ENCODE measurements at places on chromosomes 12 and 14.

DNA sequence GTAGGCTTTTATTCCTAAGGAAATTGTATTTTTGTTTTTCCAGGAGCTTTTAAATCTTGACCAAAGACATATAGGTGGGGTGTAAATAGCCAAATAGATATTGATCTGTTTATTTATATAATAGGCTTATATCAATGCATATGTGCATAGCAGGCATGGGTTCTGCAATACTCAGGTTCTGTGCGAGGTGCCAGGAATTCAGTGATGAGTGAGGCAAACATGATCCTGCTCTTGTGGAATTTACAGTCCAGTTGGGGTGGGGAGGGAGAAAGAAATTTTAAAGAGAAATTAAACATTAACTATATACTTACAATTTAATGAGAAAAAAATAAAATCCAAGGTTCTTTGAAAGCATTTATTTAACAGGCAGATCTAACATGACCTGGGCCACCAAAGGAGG is 160.3 kb upstream of the HIF1A start:
- no peak for DNase-seq

DNA sequence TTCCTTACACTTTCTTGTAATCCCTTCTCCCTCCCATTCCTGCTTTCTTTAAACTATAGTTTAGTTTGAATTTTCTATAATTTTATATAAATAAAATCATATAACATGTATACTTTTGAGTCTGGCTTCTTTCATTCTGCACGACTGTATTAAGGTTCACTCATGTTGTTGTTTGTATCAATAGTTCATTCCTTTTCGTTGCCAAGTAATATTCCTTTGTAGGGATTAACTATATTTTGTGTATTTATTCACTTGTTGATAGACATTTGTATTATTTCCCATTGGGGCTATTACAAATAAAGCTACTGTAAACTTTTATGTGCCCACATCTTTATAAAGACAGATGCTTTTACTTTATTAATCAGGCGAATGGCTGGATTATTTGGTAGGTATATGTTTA is 39.4 kb upstream of the TBC1D15 start:
- no peak for DNase-seq

DNA sequence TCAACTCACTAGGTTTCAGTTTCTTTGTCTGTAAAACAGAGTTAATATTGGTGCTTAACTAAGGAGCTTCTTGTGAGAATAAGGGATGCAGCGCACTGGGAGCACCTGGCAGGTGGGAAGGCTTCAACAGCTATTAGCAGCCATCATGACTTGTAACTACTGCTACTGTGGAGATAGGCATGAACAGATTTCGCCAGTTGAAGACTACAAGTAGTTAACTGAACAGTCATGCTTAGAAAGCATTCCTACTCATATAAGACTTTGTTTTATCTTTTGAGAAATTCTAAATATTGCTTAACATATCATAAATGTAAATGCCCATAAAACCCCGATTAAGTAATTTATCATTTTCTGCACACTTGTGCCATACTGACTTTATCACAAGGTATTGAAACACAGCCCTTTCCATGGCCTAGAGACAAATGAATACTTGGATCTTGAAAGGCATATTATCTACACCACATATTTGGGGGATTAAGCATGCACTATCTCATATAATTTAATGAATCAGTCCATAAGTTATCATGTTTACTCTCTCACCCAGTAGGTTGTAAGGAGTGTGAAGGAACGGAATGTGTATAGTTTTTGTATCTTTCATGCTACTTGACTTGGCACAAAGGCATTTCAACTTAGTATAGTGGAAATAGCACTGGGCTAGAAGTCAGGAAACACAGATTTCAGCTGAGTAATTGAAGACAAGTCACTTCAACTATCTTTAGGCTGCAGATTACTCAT is 16.1 kb downstream of the NTN4 start:
- no peak for DNase-seq

DNA sequence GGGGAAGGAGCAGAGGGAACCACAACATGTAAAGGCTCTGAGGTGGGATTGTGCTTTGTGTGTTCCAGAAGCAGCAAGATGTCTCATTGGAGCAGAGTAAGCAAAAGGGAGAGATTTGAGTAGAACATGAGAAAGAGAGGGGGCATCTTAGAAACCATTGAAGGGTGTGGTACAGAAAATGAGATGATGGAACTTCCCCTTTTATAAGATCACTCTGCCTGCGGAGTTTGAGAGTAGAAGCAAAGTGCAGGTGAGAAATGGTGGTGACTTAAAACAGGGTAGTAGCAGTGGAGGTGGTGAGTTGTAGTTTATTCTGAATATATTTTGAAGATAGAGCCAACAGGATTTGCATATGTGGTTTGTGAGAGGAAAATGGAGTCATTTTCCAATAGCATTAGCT is 56.0 kb downstream of the FBXO34 start:
- no peak for DNase-seq

DNA sequence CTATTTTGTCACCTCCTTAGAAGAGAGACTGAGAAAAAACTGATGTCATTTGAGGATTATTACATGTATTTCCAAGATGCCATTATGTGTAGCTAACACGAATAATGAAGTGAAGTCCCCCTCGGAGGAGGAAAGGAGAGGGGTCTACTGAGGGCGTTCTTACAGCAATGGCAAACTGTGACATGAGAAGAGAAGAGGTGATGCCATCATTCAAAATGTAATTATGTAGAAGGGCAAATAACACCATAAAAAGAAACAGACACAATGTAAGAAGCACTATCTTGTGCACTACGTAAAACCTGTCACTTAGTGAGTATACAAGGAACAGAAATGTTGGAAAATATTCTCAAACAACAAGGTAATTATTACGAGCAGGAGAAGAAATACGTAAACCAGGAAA is 126.5 kb downstream of the NELL2 start:
- DNase-seq, result no peak

- no peak for DNase-seq
Measured at GRCh38 chr12:27233814-27234213, 10.3 kb upstream of the STK38L start.

- no peak for DNase-seq
Measured at GRCh38 chr14:75046899-75047298, 4.4 kb downstream of the MLH3 start.

DNA sequence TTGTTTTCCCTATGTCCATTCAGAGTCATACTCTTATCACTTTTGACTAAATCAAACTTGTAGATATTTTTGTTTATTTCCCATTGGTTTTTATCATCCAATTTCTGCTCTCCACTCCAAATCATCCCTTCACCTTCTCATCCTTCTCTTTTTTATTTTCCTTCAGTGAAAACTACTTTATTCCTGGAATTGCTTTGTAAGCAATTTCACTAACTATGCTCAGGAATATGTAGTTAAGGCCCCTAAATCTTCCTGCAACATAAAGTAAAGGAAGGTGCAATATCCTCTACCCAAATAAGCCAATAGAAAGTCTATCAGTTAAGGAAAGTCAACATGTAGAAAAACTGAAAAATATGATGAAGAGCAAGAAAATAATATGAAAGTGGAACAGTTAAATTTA is 308.4 kb downstream of the SEC23A start:
- DNase-seq, result no peak

DNA sequence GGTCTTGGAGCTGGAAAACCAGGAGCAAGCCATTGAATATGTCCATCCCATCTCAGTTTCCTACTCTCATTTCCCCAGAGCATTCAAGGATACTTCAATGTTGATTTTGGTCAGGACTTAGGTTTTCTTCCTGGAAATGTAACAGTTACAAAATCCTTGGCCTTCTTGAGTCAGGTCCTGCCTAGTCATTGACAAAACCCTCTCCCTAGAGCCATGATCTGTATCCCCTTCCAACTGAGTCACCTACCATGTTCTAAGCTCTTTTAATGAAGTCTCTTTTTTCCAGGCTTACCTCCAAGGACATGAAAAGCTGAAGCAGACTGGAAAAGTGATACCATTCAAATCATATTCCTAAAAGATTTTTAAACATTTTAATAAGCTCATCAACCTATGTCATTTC is 549.2 kb downstream of the GALC start:
- DNase-seq, result no peak

GRCh38 chr14:73472185-73473114 is 14.1 kb upstream of the NUMB start:
- DNase-seq, result peak; percentile 56

DNA sequence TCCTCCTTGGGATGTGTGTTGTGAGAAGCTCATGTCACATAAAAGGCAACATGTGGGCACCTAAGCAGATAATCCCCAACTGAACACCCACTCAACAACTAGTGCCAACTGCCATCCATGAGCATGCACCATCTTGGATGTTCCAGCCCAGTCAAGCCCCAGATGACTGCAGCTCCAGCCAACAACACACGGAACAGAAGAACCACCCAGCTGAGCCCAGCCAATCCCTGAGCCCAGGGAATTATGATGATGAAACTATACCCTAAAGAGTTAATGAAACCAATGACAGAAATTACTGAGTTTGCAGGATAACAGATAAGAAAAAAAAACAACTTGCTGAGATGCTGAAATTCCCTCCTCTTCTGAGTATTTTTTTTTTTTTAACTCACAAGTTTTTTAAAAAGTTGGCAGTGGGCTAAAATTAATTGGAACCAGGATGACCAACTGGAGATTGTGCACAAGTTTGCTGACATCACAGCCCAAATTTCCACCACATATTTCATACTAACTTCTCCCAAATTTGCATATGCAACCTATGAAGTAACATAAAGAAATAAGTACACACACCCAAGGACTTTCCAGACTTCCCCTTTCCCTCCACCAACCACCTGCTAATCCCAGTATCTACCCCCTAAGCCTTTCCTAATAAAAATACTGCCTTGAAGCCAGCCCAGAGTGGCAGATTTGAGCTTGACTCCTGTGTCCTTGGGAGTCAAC is 124.5 kb downstream of the KSR2 start:
- no peak for DNase-seq

GRCh38 chr14:49962621-49963020 is 69.7 kb downstream of the ARF6 start:
- DNase-seq, result no peak

DNA sequence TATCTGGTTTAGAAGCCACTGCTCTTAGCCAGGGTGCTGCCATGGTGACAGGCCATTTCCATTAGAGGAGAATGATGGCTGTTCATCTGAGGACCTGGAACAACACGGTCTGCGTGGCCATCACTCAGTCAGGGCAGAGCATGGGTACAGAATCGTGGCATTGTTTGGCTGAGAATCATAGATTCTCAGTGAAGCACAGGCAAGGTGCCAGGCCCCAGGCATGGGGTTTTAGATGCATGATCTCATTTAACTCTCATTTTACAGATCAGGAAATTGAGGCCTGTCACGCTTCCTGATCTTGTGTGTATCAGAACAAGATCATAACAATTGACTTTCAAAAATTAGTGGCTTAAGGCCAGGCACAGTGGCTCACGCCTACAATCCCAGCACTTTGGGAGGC is 26.8 kb upstream of the IRF2BPL start:
- no peak for DNase-seq

GRCh38 chr14:30960216-30960615 is 65.2 kb upstream of the AP4S1 start:
- no peak for DNase-seq

DNA sequence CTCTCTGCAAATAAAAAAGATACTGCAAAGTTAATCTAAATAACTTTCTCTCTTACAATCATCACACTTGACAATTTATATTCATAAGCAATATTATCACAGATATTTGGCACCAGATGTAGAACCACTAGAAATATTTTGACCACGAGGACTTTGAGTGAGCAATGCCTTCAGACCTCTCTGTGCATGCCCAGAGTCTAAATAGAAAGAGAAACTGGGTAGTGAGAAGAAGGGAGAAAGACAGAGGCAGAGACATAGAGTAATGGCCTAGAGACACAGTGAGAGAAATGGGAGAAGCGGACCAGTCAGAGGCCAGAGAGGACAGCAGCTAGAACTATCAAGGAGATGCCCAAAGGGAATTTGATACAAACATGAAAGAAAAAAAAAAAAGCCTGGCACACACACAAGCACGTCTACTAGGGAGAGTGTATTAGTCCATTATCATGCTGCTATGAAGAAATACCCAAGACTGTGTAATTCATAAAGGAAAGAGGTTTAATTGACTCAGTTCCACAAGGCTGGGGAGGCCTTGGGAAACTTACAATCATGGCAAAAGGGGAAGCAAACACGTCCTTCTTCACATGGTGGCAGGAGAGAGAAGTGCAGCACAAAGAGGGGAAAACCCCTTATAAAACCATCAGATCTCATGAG is 41.1 kb downstream of the BMP4 start:
- no peak for DNase-seq

GRCh38 chr14:75427482-75428229 is at the start of gene JDP2:
Gene JDP2 (plus strand): TSS chr14:75428022. CDS start chr14:75437921, 9,899 bp downstream.
- peak; percentile 82 for DNase-seq

- no peak for DNase-seq
Measured at GRCh38 chr12:48687592-48687991, 5.6 kb upstream of the KANSL2 start.

- no peak for DNase-seq
Measured at GRCh38 chr14:45970621-45971020, 681.0 kb downstream of the RPL10L start.

DNA sequence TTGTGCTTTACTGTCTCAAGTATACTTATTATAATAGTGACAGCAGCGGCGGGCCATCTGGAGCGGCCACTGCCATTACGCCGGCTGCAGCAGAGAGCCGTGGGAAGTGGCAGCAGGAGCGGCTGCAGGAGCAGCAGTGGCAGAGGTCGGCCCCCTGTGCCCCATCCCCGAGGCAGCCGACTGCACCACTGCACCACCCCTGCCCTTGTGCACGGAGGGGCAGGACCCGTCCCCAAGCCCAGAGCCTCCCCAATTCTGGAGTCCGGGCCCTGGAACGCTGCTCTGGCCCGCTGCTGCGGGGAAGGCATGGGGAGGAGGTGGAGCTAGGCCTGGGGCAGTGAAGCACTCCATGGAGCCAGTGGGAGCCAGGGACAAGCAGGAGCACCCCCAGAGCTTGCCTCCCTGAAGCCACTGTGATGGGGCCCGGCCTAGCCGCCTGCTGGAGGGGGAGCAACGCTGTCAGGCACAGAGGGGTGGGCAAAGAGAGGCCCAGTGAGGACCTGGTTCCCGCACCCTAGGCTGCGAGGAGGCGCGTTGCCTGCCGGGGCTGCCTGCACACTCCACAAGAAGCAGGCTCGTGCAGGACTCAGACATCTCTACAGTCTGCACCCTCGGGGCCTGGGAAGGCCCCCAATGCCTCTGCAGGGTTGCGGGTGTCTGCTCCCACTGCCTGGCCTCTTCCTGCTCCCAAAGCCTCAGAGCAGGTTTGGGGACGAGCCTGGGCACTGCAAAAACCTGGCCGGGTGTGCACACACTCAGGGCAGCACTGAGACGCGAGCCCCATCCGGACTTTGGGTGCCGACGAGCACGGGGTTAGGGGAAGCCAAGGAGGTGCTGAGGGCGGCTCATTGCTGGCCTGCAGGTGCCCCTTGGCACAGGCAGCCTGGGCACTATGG is 74.2 kb upstream of the RASSF8 start:
- DNase-seq, result no peak

DNA sequence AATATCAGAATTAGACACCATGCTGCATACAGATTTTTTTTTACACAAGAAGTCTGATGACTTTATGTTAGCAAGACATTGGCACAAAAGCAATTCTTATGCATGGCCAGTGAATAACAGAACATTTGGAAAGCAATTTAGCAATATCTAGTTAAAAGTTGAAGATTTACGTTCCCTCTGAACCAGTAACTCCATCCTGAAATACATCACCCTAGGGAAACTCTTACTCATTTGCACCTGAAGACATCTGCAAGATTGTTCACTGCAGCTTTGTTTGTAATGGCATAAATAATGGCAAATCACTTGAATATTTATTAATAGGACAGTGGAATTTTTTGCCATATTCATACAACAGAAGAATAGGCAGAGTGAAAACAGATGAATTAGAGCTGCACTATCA is 670.0 kb upstream of the NOVA1 start:
- DNase-seq, result no peak

GRCh38 chr14:106346084-106346483 is 819.7 kb downstream of the TMEM121 start:
- no peak for DNase-seq

GRCh38 chr14:37623971-37624370 is 28.5 kb downstream of the TTC6 start:
- DNase-seq, result no peak

Measured in renal cortex interstitium (tissue), 15 donors.